Endothelial cell of coronary artery (primary cell): ENCODE measurements at places on chromosomes 16 and 17. TPM values are rescaled to one million over a fixed set of nuclear protein-coding genes. Genes with fewer than 3 reads are reported as not detected.

OR1A1 gene
- total RNA-seq, result not detected in 2 replicates

ZP2 gene
- not detected in 2 replicates for total RNA-seq

KRTAP4-3 gene
- not detected in 2 replicates for total RNA-seq

FBXW10B gene
- 0.09 TPM in 2 replicates for total RNA-seq

ACSM2A gene
- not detected in 2 replicates for total RNA-seq

ZNF688 gene
- total RNA-seq, result 6.1 and 8.5 TPM in 2 replicates

SPATA32 gene
- under 0.01 TPM in 1 of 2 replicates, not detected in the other for total RNA-seq
